ENCODE measurements at places on chromosomes 2 and 18. TPM values are rescaled to one million over a fixed set of nuclear protein-coding genes. Genes with fewer than 3 reads are reported as not detected.

DNA sequence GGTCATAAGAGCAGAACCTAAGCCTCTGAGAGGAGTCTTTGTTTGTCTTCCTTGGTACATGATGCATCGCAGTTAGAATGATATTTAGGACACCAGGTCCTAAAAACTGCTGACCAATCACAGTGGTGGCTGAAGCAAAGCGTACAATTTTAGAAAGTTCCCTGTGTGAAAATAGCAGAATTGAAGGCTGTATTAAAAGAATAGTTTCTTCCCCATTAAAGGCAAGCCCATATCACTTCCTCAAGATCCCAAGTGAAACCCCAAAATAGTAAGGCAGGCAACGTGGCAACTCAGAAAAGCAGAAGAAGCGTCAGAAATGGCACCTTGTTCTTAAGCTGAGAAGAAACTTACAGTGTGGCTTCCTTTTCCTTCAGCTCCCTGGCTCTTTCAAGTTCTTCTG, 154.8 kb upstream of the PGAP1 start:
- H3K27ac ChIP-seq = no peak overlapping the region
- H3K4me1 ChIP-seq = no peaks in the 10 kb centered on the region
- H3K36me3 ChIP-seq = peaks cover 96% of the 10 kb centered on the region
- no peak for DNase-seq
- no peaks in the 10 kb centered on the region for H3K27me3 ChIP-seq

- H3K27me3 ChIP-seq = no peaks in the 10 kb centered on the region
- H3K36me3 ChIP-seq = no peaks in the 10 kb centered on the region
- no peaks in the 10 kb centered on the region for H3K4me1 ChIP-seq
- H3K27ac ChIP-seq = no peak overlapping the region
- no peak overlapping the region for H3K4me3 ChIP-seq
These were observed 39.1 kb upstream of the GPR17 start for GRCh38 chr2:127606625-127607398.

STEAP3 gene
- not detected for total RNA-seq

CSRNP3 gene
- total RNA-seq = not detected

STK17B gene
- total RNA-seq = 542 TPM
